ENCODE measurements at places on chromosomes 2 and 18.

- no peak for DNase-seq
Observed at GRCh38 chr2:107133412-107133811, 247.4 kb upstream of the ST6GAL2 start.

DNA sequence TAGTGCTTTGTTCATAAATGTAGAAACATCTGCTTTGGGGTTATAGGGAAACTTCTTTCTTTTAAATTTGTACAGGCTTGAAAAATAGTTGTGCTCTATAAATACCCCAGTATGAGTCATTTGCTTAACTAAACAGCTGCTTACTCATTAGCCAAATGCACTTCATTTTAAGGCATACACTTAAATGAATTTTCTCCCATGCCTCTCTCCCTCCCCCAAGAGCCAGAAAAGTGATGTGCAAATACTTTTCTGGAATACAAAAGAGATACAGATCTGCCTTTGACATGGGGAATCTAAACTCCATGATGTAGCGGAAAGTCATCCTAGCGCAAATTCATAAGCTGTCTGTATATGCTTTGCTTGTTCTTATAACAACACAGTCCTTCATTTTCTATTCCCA lies 469.4 kb downstream of the DLGAP1 start:
- DNase-seq: no peak

DNA sequence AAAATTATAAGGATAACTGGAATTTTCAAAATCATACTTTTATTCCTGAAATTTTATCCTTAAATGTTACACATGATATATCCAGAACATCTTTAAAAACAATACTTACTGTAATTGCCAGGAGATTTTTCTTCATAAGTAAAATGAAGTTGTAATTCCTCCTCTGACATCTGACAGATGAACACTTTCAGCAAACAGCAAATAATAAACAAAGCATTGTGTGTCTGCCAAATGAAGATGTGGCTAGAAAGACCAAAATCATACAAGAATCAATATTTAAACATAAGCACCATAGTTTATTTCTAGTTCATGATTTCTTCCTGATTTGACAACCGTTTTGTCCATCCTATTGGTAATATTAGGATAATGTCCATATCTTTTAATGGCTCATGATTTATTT lies 82.0 kb downstream of the DYM start:
- DNase-seq: no peak

DNA sequence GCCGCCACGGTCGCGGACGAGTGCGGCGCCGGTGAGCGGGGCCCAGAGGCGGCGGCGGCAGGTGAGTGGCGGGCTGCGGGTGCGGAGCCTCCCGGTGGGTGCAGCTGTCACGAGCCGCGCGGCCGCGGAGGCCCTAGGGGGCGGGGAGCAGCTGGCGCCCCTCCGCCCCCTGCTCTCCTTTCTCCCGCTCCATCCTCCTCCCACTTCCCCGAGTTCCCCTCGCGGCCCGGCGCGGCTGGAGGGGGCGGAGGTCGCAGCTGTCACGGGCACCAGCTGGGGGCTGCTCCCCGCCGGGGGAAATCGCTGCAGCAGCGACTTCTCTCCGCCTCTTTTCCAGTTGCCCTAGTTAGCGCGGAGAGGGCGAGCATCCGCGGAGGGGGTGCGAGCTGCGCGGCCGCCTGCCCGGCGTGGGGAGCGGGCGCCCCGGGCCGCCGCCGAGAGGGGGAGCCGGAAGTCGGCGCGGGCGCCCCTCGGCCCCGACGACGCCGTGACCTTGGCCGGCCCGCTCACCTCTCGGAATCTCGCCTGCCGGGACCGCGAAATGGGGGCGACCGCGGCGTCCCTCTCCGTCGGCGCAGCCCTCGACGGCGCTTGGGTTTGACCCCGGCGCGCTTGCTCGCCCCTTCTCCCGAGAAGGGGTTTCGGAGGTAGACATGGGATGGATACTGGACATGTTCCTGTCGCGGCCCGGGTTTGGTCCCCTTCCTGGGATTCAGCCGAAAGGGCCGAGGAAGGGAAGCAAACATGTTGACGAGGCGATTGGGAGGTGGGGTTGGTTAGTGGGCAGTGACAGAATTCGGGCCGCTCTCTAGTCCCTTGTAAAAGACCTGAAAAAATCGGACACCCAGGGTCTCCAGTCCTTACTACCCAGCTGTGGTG lies 727 bp downstream of the NCOA1 start:
- peak; percentile 53 for DNase-seq

DNA sequence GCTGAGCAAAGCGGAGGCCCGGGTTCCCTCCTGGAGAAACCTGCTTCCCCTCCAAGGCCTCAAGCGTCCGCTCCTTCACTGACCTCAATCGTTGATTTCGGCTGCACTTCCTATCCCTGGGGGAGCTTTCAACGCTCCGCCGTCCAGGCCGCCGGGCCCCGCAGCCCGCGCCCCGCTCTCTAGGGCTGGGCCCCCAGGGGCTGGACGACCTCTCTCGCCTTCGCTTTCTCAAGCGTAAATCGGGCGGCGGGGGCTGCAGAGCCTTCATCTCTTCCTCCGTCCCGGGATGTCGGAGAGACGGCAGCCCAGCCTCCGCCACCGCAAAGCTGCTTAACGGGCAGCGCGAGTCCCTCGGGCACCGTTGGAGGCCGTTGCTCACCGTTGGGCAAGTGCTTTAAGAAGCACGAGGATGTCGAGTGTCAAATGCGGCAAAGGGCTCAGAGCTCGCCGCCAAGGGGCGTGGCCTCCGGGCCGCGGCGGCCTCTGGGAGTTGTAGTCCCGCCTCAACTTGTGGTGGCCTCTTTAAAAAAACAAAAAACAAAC lies 8.5 kb downstream of the HES6 start:
- DNase-seq: no peak

DNA sequence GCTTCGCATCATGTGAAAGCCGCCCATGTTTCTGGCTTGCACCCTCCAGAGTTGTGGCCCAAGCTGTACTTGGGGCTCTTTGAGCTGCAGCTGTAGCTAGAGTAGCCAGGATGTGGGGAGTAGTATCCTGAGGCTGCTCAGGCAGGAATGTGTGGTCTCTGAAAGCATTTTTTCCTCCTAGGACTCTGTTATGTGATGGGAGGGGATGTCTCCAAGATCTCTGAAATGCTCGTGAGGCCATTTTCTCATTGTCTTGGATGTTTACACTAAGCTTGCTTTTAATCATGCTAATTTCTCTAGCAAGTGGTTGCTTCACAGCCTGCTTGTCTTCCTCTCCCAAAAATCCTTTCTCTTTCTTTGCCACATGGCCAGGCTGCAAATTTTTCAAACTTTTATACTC lies 687.6 kb downstream of the DCDC2C start:
- DNase-seq: no peak

GRCh38 chr2:71609441-71609840 lies 156.1 kb downstream of the DYSF start:
- DNase-seq: no peak

DNA sequence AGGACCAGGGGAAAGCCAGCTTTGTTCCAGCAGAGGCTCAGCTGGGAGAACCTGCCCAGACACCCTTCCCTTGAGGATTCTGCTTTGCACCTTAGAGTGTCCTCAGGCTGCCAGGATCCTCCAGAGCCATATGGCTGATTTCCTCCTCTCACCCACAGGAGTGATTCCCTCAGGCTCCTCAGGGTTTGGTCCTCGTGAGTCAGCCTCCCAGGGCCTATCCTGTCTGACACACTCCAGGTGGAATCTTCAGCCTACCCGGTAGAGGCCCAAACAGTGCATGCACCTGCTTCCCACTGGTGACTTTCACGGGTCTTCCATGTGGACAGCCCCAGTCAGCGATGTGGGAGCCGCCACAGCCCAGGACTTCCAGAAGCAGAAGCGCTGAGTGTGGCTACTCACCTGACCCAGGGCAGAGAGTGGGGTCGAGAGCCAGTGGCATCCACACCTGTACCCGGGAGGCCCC lies 73.3 kb downstream of the TFCP2L1 start:
- DNase-seq: no peak

- no peak for DNase-seq
Observed at GRCh38 chr2:2877427-2877826, 500.2 kb downstream of the EIPR1 start.

DNA sequence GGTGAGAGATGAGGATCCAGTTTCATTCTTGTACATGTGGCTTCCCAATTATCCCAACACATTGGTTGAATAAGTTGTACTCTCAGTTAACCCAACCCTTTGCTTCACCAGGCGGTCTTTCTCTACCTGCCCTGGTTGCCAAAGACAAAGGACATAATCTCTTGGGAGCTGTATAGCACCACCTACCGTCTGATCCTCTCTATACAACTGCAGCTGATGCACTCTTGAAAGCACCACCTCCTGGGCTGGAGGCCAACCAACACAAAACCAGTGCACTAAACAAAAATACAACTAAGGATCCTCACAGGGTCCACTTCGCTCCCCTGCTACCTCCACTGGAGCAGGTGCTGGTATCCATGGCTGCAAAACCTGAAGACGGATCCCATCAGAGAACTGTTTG lies 473.6 kb upstream of the NRXN1 start:
- no peak for DNase-seq

GRCh38 chr2:132911726-132912724 lies 242.0 kb upstream of the LYPD1 start:
- DNase-seq: peak; percentile 27

- DNase-seq: no peak
Observed at GRCh38 chr2:28615706-28616105, 119.8 kb downstream of the PLB1 start.

DNA sequence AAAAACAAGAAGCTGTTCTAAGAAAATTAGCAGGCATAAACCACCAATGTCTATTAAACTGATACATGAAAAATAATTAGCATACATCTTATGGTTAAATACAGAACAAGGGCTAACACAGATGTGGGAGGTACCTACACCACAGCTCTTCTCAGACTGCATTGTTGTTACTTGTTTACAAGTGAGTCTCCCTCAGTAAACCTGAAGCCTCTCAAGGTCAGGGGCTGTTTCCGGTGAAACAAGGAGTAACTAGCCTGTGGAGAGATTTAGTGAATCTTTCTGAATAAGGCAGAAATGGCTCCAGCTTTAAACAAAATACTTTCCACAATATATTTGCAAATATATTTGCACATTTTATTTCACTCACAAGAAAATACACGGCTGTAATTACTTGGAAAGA lies 244.0 kb downstream of the FIGN start:
- DNase-seq: no peak
